ENCODE measurements at places on chromosomes 2 and 18.

GRCh38 chr2:28166956-28167355 is 225.7 kb upstream of the FOSL2 start:
- no peak for DNase-seq

DNA sequence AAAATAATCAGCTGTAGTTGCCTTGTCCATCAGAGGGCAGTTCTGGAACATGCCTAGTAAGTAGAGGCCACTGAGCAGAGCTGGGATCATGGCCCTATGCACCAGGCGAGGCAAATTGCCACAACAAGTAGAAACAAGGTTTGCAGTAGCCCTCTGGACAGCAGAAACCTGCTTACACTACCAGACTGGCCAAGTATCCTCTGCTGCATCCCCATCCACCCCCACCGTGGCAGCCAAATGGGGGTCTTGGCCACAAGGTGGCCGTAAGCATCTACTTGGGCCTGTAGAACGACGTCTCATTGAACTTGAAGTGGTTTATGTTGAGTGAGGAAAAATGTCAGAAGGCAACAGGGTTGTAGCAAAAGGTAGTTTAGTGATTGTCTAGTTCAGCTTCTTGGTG is 241.2 kb downstream of the ALPK2 start:
- DNase-seq, result no peak

DNA sequence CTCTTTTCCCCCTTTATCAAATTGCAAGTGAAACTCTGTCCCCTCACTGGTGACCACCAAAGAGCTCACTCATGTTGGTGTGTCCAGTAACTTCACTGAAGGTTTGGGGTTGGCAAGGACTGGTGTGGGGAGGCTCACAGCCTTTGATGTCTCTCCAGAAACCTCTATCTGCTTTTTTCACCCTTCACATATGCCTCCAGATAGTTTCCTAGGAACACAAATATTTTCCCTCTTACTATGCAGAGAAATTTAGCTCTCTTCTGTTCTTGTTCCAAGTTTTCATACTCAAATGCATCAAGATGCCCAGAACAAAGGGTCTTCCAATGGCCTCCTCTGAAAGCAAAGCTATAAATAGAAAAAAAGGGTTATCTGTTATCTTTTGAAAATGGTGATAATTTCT is 20.7 kb downstream of the DTNA start:
- no peak for DNase-seq

DNA sequence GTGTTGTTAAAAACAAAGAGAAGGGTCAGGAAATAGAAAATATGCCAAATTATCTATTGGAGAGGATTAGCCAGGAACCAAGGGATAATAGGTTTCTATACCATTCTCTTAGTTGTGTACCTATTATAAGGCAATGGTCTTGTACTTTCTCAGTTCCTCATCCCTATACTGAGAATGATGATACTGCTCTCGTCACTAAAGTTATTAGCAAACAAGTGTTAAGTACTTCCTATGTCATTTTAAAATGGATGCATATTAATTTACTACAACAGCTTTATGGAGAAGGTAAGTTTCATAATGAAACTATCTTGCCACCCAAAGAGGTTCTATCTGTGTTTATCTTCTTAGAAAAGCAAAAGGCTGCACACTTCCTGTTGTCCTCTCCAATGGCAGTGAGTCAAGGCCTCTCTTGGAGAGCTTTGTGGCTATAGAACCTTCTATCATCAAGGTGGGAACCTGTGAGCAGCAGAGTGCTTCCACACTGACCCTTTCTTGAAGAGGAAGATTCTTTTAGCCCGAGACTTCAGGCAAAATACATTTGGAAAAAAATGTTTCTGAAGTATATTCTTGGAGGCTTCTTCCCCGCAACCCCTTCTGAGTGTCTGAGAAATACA is 460.7 kb upstream of the FANCL start:
- no peak for DNase-seq

DNA sequence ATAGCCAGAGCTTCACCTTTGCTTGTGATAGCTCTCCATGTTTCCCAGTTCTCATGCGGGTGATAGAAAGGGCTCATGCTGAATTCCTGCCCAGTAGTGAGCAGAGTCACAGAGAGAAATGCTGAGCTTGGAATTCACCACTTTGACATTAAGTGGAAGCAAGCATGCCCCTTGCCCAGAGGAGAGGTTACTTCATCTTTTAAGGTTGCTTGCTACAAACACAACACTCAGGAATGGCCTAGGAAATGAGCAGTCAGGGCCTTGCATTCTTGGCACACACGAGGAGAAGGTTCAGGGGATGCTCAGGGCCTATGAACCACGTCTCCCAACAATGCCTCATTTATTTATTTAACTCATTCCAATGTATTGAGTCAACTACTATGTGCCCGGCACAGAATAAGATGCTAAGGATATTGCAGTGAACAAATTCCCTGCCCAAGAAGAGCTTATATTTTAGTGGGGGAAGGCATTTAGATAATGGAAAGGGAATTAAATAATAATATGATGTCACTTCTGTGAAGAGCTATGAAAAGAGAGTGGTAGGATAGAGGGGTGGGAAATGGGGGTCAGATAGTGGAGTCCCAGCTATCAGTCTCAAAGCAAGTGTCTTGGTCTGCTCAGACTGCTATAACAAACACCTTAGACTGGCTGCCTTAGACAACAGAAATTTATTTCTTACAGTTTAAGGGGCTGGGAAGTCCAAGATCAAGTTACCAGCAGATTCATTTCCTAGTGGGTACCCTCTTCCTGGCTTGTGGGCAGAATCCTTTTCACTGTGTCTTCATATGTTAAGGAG is 42.1 kb downstream of the DDX18 start:
- no peak for DNase-seq

DNA sequence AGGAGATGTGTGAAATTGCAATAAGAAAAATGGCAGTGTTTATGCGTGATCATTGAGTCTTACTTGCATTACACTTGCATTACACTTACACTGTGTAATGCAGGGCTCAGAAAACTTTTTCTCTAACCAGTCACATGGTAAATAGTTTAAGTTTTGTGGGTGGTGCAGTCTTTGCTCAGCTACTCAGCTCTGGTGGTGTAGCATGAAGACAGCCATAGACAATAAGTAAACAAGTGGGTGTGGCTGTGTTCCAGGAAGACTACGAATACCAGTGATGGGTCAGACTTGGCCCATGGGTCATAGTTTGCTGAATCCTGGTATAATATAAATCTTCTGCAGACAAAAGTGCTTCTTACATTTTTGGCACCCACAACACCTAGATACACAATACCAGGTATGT is 115.6 kb upstream of the CYP1B1 start:
- DNase-seq, result no peak

Measured in gastrocnemius medialis (tissue), 4 donors.